ENCODE measurements at places on chromosomes 7 and 10.

GRCh38 chr7:106592282-106593027 is 68.5 kb downstream of the CCDC71L start:
- no peak for DNase-seq

DNA sequence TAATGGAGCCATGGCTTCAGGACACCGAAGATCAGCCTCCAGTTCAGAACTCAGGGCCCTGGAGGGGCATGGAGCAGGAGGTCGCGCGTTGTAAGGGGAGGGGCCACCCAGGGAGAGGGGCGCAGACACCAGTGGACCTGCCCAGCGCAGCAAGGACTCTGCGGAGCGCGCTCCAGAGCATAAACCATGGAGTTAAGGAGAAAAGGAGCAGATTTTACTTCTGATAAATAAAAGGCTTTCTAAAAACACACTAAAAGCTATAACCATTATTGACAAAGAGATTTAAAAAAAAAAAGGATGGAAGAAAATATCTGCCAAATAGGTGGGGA is 10.5 kb downstream of the CALY start:
- no peak for DNase-seq

GRCh38 chr10:87059401-87059800 is 35.2 kb downstream of the GLUD1 start:
- DNase-seq, result no peak

DNA sequence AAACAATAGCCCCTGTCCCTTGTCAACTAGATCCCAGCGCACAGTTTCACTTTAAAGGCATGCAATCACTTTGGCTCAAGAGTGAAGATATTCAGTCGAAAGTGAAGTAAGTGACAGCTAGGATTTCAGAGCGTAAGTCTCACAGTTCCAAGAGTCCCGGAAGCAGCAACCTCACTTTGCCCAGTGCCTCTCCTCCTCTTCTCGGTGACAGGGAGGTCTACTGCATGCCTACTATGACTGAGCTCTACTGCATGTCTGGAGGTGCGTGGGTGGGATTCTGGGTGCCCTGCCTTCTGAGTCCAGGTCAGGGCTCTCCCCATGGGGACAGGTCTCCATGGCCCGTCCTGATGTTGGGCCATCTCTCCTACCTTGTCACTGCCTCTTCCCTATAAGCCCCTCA is 17.0 kb downstream of the PRKCQ start:
- DNase-seq, result no peak

DNA sequence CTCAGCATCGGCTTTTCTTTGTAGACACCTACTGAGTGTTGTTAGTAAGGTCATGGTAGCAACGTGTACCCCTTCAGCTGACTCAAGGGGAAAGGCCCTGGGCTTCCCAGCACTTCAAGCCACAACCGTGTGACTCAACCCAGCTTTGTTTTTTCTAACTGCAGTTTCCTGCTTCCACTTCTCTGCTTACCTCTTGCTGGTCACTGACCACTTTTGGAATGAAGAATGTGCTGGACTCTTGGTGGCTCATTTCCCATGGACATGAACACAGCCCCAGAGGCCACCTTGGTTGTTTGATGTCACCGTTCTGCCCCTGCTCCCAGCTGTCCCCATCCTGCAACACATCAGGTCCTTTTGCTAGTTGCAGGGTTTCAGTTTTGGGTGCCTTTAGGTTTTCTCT is 69.5 kb upstream of the ZNF438 start:
- DNase-seq, result peak; percentile 57

DNA sequence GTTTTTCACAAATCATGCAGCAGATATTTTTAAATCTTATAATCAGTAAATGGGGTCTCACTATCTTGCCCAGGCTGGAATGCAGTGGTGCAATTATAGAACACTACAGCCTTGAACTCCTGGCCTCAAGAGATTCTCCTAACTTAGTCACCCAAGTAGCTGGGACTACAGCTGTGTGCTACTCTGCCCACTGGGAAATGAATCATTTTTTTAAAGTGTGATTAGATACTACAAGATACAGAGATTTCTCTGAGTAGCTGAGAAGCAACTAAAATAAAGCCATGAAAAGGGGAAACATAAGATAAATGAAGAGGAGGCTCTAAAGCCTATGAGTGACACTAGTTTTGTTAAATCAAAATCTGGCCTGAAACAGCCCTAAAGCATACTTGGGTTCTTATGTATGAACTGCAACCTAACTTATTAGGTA is 119.7 kb downstream of the JMJD1C start:
- DNase-seq, result peak; percentile 7

DNA sequence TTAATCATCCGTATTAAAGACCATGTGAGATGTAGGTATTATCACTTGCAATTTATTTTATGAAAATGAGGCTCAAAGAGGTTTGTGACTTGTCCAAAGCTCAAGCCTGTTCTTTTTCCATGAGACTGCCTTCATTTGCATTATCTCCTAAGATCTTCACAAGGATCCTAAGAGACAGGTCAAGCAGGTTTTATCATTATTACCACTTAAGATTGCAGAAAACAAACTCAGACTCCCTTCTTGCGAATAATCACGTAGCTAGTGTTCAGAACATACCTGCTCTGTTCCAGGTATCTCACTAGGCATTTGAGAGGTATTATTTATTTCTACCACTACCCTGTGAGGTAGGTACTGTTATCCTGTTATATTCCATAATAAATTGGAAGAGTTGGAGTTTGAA is 64.8 kb downstream of the ZNRF2 start:
- DNase-seq, result no peak

GRCh38 chr7:139708541-139708940 is 69.3 kb downstream of the HIPK2 start:
- no peak for DNase-seq

DNA sequence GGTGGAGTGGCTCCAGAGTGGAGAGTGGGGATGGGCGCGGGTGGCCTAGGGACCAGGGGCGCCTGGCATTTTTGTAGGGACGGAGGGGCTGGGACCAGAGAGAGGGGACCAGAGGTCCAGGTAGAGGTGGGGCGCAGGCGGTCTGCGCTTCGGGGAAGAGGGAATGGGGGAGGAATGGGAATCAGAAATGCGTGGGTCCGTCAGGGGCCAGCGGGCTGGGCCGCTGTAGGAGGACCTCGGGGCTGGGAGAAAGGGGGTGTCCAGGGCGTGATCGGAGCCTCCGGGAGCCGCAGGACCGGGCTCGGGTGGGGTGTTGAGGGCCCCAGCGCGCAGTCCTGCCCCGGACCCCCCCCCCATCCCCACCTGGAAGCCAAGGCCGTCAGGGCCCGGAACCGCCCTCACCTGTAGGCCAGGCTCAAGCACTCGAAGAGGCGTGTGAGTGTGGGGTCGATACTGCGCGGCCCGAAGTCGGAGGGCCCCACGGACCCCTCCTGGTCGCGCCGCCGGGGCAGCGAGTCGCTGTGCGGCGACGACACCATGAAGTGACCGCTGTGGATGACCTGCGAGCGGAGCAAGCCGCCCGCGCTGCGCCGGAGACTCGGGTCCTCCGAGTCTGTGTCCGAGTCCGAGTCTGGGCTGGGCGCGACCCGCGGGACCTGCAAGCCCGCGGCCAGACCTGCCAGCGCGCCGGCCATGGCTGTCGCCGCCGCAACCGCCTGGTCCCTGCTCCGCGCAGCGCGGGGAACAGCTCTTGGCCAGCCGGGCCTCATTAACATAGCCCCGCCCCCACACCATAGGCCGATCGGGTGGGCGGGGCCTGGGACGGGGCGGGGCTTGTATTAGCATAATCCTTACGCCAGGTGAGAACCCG is at the start of gene MLXIPL:
Gene MLXIPL (minus strand): TSS at position 725 of the 871 bp plus-strand sequence. CDS start 30 bp downstream, at position 695.
- DNase-seq, result peak; percentile 86

GRCh38 chr7:91852263-91852741 is 28.2 kb downstream of the MTERF1 start:
- no peak for DNase-seq

DNA sequence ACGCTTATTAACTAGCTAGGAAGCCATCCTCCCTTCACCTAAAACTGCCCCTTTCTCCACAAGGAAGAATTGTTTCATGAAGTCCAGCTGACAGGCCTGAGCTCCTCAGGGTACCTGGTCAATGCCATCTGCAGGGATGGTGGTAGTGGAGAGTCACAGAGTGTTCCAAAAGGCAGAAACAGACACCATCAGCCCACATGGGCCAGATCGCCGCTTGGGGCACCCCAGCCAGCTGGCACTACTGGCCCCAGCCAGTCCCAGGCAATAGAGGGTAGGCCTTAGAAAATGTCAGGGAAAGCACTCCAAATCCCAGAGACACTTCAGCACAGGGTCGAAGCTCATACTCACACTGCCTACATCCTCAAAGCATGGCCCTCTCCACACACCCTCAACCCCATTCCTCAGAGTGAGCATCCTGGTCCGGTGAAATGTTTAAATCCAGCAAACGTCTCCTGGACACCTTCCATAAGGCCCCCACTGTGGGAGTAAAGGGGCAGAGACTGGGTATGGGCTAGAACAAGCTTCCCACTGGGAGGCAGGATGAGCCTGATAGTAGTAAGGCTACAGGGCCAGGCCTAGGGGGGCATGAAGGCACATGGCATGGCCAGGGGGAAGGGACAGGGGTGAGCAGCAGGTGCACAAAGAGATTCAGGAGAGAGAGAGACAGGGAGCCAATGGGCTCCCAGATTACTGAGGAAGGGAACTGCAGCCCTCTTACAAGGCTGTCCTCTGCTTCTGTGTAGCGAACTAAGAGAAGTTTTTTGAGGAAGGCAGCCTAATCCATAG is 1.9 kb downstream of the LRRC20 start:
- no peak for DNase-seq

GRCh38 chr10:86968994-86969355 is 693 bp downstream of the ADIRF start:
- DNase-seq, result no peak

DNA sequence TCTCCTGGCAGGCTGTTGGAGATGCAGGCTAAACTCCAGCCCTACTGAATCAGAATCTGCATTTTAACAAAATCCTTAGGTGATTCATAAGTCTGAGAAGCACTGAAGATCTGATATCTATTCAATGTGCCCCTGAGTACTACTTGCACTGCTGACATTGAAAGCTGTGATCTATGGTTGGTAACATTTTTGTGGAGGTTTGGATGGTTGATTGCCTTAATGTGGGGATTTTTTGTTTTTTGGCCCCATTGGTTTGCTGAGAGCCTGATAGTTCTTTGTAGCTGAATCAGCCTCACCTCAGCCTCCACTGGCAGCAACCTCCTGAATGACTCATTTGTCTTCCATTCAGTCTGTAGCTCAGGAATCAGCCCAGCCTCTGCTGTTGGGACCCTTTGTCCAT is 14.7 kb upstream of the LRRN3 start:
- no peak for DNase-seq

DNA sequence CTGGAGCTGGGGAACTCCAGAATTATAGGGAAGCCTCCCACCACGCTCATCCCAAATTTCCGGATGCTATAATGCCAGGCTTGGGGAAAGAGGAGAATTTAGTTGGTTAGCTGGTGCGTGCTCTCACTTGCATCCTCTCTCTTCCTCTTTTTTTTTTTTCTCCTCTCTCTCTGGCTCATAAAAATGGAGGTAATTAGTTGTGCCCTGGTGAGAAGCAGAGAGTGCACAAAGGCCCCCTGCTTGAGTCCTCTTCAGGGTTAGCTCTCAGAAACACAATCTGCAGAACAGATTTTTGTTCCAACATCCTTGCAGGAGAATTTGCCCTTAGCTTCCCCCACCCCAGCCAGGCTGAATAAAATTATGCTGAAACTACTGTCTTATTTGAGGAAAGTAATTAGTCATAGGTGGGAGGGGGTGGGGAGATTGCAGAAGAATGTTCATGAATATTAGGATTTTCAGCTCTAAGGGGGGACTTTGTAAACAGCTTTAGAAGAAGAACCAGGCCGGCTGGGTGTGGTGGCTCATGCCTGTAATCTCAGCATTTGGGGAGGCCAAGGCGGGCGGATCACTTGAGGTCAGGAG is 7.6 kb downstream of the SERPINE1 start:
- no peak for DNase-seq

DNA sequence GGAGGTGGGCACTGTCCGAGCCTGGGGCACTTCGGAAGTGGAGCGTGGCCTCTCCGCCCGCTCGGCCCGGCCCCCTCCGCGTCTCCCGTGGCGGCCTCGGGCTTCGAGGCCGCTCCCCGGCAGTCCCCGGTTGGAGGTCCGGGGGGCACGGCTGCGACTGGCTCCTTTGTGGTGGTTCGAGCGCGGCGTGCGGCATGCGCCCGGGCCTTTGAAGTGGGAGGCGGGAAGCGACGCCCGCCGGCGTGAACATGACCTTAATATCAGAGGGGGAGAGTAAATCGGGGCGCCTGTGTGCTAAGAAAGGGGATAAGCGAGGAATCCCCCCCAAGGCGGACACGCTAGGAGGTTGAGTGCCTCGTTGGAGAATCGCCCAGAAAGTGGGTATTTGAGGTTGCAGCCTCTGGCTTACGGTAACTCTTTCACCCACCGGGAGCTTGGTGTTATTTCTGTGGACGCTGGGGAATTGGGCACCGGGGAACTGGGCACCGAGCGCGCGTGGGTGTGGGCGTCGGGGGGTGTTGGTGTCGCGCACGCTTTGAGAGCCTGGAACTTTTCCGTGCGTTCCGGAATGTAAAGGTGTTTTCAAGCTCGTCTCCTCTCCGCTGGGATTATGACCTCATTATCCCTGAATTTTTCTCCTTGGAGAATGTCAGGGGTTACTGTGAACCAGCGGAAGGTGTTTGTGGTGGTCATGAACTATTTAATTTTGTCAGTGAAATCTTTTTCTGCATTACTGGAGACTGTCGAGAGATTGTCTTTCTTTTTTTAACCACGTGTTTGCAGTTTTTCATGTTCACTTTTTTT is 660 bp downstream of the SUV39H2 start:
- peak; percentile 10 for DNase-seq

- DNase-seq, result no peak
Measured at GRCh38 chr10:97312897-97313296, 6.2 kb upstream of the FRAT1 start.

DNA sequence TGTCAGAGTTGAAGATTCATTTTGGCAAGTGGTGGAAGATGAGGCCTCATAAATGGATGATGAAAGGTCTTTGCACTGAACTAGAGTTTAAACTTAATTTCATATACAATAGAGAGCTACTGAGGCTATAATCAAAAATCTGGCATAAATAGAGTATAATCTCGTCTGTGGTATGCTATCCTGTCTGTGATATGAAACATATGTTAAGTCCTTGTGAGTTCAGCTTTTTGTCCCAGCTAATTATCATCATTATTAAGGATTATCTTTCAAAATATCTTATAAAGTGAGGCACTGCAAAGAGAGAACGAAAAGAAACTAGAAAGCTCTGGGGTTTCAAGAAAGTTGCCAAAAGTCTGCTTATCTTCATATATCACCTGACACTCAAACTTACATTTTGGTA is 83.4 kb downstream of the GAD2 start:
- no peak for DNase-seq

DNA sequence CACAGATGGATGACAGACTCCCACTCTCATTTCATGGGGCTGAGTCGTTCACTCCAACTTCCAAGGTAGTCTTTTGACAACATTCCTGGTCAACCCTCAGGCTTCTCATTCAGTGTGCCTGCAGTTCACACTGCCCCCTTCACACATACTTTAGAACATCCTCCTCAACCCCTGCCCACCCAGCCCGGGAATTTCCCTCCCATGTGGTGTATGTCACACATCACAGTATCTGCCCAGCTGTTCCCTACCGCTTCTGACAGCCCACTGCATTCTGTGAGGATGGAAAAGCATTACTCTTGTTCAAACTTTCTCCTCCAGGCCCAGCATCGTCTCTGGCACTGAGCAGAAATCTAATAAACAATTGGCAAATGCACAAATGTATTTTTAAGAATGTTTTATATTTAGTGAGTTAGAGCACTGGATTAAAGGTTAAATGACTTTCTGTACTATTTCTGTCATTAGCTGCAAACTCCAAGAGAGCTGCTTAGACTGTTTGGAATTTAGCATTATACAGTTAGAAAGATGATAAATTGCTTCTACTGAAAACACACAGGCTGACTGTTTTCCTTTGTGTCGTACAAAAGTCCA is 110.4 kb downstream of the SFMBT2 start:
- no peak for DNase-seq

- DNase-seq, result no peak
Measured at GRCh38 chr10:115662422-115662821, 569.3 kb downstream of the ATRNL1 start.

All from hepatic stellate cell (primary cell).